Heart right ventricle (tissue), 16 donors: ENCODE measurements at places on chromosomes 13 and 19.

GRCh38 chr13:44032802-44033201, 153.1 kb downstream of the LACC1 start:
- DNase-seq, result no peak

- DNase-seq, result no peak
Observed at GRCh38 chr13:63910511-63910910, 2494.9 kb upstream of the PCDH20 start.

DNA sequence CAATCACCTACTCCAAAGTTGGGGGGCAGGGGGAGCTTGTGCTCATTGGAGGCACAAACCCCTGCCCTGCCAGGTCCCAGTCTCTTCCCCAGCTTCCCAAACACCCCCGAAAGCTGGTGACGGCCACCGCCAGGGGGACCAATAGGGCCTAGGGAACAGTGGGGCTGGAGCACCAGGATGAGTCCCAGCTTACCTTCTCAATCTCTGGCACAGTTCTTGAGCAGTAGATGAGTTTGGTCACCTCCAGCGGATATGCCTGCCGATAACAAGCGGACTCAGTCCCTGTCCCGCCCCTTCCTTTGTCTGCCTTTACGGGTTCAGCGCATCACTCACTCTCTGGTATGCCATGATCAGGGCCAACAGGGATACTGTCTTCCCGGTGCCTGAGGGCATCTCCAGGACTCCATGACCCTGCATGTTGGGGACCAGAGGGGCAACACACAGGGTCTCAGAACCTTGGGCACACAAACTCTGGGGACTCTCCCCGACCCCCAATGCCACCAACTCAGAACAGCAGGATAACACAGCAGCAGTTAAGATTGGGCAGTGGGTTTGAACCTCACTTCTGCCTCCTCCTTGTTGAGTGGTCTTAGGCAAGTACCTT, 1.5 kb downstream of the ERCC2 start:
- no peak for DNase-seq

GRCh38 chr19:14116525-14116917, 1.0 kb downstream of the PRKACA start:
- DNase-seq, result no peak

DNA sequence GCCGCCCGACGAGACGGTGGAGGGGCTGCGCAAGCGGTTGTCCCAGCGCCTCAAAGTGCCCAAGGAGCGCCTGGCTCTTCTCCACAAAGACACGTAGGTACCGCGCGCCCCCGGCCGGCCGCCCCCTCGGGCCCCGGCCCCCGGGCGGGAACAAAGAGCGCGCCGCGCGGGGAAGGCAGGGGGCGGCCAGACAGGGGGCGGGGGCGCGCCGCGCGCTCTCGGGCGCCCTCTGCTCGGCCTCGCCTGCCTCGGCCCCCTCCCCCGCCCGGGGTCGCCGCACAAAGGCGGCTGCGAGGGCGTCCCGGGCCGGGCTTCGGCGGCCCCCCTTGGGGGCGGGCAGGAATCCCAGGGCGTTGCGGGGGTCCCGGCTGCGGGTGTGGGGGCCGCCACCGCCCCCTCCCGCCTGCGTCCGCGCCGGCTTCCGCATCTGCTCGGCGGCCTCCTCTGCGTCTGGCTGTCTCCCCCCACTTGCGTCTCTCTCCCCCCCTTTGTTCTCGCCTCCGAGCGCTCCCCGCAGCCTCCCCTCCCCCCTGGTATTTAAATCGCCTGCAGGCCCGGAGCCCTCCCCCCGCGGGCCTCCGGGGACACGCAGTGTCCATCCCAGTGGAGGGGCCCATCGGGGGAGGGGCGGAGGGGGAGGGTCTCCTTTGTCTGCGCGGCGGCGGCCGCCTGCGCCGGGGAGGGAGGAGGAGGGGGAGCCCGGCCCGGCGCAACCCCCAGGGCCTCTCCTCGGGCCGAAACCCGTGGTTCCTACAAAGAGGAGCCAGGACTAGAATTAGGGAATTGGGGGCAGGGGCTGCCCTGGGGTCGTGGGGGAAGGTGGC, 2.3 kb downstream of the MIDN start:
- peak; percentile 76 for DNase-seq
